ENCODE measurements at places on chromosomes 1 and 21. TPM values are rescaled to one million over a fixed set of nuclear protein-coding genes. Genes with fewer than 3 reads are reported as not detected.

SLC44A3 gene
- total RNA-seq = 0.22 TPM

ALDH4A1 gene
- total RNA-seq = 3.6 TPM

HES2 gene
- total RNA-seq = 1.1 TPM

SYCP1 gene
- not detected for total RNA-seq

IGSF9 gene
- not detected for total RNA-seq

All from T-helper 1 cell treated with Interleukin-12 subunit alpha and Interleukin-12 subunit beta and Interleukin-4 antibody, amounts not matched to agents 30 ng/mL and 1 ng/mL, for 36 hours (primary cell).